Cardiac ventricle fibroblast (primary cell): ENCODE measurements at places on chromosomes 5 and 9. TPM values are rescaled to one million over a fixed set of nuclear protein-coding genes. Genes with fewer than 3 reads are reported as not detected.

Gene PCDHA12
- 0.06 and 0.34 TPM in 2 replicates for total RNA-seq

Gene RLN2
- not detected in 2 replicates for total RNA-seq

Gene GRXCR2
- not detected in 2 replicates for total RNA-seq

Gene PKD2L2
- not detected in 2 replicates for total RNA-seq

Gene ACER2
- total RNA-seq = 9.5 and 10.5 TPM in 2 replicates

Gene ARSI
- total RNA-seq = 0.24 and 1.2 TPM in 2 replicates

Gene CEP78
- 6.1 and 7.1 TPM in 2 replicates for total RNA-seq

Gene GFI1B
- not detected in 2 replicates for total RNA-seq

Gene TMEM174
- not detected in 2 replicates for total RNA-seq

Gene SARDH
- 11.6 and 16.3 TPM in 2 replicates for total RNA-seq

Gene IFNA4
- not detected in 2 replicates for total RNA-seq

Gene PDZD2
- total RNA-seq = 3.7 and 6.8 TPM in 2 replicates

Gene PNPLA7
- total RNA-seq = 1.9 and 3.3 TPM in 2 replicates

Gene RAB3C
- not detected in 2 replicates for total RNA-seq

Gene ZNF879
- 1.2 and 1.4 TPM in 2 replicates for total RNA-seq

Gene IL33
- total RNA-seq = 127 and 138 TPM in 2 replicates

Gene QRFP
- not detected in 2 replicates for total RNA-seq

Gene SLC45A2
- total RNA-seq = not detected in 2 replicates

Gene PCDHGB5
- 32.0 and 38.0 TPM in 2 replicates for total RNA-seq

Gene LCN9
- not detected in 2 replicates for total RNA-seq
